ENCODE measurements at places on chromosomes 13 and 19. TPM values are rescaled to one million over a fixed set of nuclear protein-coding genes. Genes with fewer than 3 reads are reported as not detected.

DNA sequence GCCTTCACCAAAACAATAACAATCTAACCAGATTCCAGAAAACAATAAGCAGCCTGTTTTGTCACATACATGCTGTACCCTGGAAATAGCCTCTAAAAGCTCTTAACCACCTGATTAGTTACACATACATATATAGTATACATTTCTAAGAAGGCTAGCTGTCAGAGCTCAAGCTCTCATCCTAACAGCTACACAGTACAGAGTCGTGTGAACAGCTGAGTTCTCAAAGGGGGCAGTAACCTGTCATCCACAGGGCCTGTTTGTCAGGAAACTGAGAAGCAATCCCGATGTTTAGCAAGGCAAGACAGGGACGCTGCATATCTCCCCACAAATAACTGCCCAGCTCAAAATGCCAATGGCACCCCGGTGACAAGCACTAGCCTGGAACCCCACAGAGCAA is 56.9 kb downstream of the STK24 start:
- H3K4me1 ChIP-seq: peaks cover 39% of the 10 kb centered on the region
- peak overlapping the region; percentile 69 for H3K27ac ChIP-seq
- no peak for DNase-seq
- H3K27me3 ChIP-seq: no peaks in the 10 kb centered on the region

- peaks cover 3% of the 10 kb centered on the region for H3K27me3 ChIP-seq
- H3K36me3 ChIP-seq: no peaks in the 10 kb centered on the region
- H3K4me3 ChIP-seq: no peak overlapping the region
- no peak for DNase-seq
- peaks cover 21% of the 10 kb centered on the region for H3K4me1 ChIP-seq
Observed at GRCh38 chr19:1507192-1507660, 5.6 kb downstream of the ADAMTSL5 start.

- H3K4me3 ChIP-seq: no peak overlapping the region
- no peak overlapping the region for H3K27ac ChIP-seq
- peaks cover 16% of the 10 kb centered on the region for H3K27me3 ChIP-seq
- peak; percentile 10 for DNase-seq
- H3K36me3 ChIP-seq: no peaks in the 10 kb centered on the region
- H3K4me1 ChIP-seq: peaks cover 4% of the 10 kb centered on the region
Observed at GRCh38 chr13:43924549-43925245, 45.0 kb downstream of the LACC1 start.

GRCh38 chr13:49836516-49836915 is 44.0 kb upstream of the KPNA3 start:
- H3K4me3 ChIP-seq: no peak overlapping the region
- no peak overlapping the region for H3K27ac ChIP-seq
- no peaks in the 10 kb centered on the region for H3K4me1 ChIP-seq
- no peaks in the 10 kb centered on the region for H3K36me3 ChIP-seq
- DNase-seq: no peak

DNA sequence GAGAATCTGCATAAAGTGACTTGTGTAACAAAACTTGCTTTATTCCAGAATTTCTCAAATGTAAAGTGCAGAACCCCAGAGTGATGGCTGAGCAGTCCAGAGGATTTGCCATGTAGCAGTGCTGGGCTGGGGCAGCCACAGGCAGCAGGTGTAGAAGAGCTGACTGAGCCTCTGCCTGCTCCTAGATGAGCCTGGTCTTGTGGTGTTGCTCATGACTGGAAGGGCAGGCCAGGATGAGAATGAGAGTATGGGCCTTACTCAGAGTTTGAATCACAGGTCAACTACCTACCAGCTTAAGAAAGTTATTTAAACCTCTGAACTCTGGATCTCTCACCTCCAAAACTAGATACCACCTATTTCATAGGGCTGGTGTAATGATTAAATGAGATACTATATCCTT is 2.9 kb upstream of the C13orf42 start:
- DNase-seq: no peak

- DNase-seq: no peak
- no peaks in the 10 kb centered on the region for H3K27me3 ChIP-seq
- no peaks in the 10 kb centered on the region for H3K4me1 ChIP-seq
- no peak overlapping the region for H3K4me3 ChIP-seq
- H3K36me3 ChIP-seq: no peaks in the 10 kb centered on the region
- no peak overlapping the region for H3K27ac ChIP-seq
Observed at GRCh38 chr13:75792526-75793187, 156.5 kb downstream of the LMO7 start.

Gene ELAVL3
- total RNA-seq: not detected

Gene RGL3
- total RNA-seq: 0.54 TPM

Gene PPM1N
- 2.6 TPM for total RNA-seq

Gene DHDH
- total RNA-seq: not detected

Gene DOCK9
- total RNA-seq: 34.5 TPM

Measured in B cell (primary cell).